ENCODE measurements at places on chromosomes 7 and 10.

DNA sequence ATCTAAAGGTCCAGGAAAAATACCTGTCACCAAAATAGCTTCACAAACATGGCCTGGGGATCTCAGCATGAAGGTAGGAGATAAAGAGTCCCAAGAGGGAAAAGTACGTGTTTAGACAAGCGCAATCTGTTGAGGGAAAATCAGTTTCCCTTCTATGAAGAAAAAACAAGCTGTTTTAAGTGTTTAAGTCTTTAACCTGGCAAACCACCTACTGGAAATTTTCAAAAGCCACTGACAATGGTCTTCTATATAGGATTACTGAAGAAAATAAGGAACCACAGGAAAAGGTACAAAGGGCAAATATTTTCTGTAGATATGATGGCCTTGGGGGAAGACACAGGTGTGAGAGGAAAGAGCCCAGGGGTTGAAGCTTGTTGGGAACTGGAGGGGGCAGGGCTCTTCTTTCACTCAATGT, 21.2 kb downstream of the ALDH18A1 start:
- DNase-seq, result no peak

DNA sequence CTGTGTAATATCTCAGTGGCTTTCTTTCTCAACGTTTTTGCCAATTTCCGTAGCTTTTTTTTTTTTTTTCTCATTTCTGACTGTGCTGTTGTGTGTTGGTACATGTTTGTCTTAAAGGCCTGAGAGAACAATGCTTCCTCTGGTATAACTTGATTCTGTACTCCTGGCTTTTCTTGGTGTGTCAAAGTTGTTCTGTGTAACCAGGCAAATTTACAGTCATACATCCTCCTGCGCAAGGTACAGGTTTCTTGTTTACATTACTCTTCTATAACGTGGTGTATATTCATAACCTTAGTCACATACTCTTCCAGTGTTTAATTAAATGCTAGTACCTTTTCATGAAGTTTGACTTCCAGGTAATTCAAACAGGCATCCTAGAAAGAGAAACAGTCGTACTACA, 8.3 kb upstream of the ARHGAP12 start:
- peak; percentile 58 for DNase-seq

GRCh38 chr7:134060874-134061273, 66.3 kb upstream of the LRGUK start:
- DNase-seq, result no peak

DNA sequence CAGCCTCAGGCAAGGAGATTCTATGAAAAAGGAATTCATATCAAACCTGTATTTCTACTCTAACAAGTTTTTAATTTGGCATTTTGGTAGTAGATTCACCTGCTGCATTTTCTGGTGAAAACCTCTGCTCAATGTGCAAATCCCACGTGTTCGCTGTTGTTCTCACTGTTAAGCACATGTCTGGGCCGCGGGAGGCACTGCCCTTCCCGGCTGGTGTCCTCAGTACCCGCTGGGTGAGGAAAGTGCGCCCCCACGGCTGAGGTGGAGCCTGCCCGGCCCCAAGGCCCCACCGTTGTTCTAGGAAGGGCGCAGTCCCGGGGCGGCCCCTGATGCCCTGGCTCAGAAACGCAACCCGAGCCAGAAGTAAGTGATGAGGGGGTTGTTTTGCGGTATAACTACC, 193.4 kb upstream of the VWC2 start:
- no peak for DNase-seq

- no peak for DNase-seq
Measured at GRCh38 chr10:18179891-18180290, 39.7 kb downstream of the CACNB2 start.

- DNase-seq, result no peak
Measured at GRCh38 chr7:155285423-155285822, 12.3 kb upstream of the INSIG1 start.

DNA sequence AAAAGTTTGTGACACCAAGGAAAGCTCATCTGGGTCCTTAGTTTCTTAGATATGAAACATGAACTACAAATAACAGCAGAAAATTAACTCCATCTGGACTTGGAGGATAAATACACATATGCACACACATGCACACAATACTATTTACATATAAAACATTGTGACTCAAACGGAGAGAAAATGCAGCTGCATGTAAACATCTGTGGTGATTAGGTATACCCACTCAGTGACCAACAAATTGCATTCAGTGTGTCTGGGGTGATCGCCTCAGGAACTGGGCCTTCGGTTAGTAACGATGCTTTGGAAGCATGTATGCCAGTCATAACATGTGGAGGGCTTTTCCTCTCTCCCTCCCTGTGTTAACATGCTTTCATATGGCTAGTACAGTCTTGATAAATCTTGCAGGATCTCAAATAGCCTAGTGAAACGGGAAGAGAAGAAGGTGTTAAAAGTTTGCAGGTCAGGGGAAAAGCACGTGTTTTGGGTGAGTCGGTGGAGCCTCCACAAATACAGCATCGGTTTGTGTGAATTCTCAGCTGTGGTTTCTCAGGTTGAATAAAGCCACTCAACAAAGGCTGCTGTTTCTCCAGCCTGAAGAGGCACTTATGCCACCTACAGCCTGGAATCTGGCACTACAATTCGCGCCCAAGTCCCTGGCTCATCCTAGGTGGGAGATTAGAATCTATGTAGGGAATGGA, 8.7 kb upstream of the GLRX3 start:
- DNase-seq, result peak; percentile 62

DNA sequence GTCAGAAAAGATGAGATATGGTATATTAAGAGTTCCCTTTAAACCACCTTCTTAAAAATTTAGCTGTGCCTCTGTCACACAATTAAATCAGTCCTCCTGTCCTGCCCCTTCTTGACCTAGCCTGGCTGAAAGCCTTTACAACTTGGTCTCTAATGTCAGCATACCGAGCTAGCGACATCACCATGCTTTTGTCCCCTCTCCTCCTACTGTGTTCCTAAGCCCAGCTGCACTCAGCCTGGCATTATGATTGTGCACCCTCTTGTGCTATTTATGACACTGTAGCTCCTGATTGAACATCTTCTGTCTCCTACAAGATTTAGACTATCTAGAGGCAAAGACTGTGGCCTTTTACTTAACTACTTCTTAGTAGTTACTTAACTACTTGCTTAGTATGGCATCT, 29.2 kb downstream of the TDRD1 start:
- DNase-seq, result no peak

DNA sequence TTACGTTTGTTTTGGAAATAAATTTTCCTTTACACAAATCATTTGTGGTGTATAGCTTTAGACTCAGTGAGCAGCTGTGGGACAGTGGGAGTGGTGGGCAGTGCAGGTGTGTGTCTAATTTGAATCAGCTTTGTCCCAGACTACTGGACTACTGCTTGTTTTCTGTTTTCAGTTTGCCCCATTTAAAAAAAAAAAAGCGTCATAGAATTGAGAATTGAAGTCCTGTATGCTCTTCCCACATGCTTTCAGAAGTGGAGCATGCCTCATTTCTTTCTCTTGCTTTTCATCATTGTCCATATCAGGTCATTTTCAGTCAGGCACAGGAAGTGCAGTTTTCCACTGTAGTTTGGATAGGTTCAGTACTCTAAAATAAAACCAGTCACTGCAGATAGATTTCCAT, 66.1 kb downstream of the SHH start:
- no peak for DNase-seq

DNA sequence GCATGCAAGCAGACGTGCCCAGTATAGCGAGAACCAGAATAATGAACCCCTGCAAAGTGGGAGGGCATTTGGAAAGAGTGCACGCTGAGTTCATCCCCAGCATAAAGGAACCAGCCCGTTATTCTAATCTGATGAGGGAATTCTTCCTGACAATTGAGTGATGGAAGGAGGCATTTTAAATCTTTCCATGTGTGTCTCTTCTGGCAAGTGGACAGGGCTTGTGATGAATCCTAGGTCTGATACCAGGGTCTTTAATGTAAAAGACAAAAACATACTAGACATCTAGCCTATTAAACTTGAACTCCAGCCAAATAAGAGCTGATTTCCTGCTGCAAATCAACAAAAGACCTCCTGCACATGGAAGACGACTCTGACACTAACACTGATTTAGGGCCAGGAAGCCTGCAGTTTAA, 301.2 kb downstream of the DPP6 start:
- DNase-seq, result no peak

GRCh38 chr10:73060738-73061635, 35.7 kb downstream of the P4HA1 start:
- DNase-seq, result peak; percentile 46

DNA sequence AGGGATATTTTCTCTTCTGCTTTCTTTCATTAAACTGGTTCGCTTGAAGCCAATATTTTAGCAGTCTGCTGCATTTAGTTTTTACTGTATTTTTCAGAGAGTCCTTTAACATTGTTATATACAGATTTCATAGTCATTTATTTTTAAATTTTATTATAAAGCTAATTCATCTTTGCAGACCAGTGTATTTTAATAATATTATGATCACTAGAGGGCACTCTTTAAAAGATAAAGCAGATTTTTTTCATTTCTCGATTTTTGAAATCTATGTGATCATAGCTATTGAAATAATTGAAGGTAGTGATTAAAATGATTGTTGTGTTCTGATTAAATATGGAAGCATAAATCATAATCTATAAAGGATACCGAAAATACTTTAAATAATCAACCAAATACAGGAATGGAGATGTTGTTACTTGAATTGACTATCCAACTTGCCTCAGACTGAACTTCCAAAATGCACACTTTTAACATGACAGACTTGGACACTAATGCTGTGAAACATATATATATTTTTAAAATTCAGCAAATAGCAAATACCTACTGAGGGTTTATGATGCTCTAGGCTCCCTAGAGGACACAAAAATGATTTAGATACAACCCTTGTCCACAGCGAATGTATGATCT, 35.2 kb downstream of the ST7 start:
- no peak for DNase-seq

DNA sequence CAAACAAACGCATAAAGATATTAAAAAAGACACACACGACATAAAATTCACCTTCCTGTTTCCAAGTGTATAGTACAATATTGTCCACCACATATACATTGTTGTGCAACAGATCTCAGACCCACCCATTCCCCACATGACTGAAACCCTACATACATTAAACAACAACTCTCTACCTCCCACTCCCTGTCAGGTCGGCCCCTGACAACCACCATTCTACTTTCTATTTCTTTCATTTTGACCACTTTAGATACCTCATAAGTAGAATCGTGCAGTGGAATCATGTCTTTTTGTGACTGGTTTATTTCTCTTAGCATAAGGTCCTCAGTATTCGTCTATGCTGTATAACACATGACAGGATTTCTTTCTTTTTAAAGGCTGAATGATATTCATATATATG, 320.5 kb downstream of the BBS9 start:
- no peak for DNase-seq

- DNase-seq, result no peak
Measured at GRCh38 chr10:78995987-78996791, 72.6 kb upstream of the ZMIZ1 start.

DNA sequence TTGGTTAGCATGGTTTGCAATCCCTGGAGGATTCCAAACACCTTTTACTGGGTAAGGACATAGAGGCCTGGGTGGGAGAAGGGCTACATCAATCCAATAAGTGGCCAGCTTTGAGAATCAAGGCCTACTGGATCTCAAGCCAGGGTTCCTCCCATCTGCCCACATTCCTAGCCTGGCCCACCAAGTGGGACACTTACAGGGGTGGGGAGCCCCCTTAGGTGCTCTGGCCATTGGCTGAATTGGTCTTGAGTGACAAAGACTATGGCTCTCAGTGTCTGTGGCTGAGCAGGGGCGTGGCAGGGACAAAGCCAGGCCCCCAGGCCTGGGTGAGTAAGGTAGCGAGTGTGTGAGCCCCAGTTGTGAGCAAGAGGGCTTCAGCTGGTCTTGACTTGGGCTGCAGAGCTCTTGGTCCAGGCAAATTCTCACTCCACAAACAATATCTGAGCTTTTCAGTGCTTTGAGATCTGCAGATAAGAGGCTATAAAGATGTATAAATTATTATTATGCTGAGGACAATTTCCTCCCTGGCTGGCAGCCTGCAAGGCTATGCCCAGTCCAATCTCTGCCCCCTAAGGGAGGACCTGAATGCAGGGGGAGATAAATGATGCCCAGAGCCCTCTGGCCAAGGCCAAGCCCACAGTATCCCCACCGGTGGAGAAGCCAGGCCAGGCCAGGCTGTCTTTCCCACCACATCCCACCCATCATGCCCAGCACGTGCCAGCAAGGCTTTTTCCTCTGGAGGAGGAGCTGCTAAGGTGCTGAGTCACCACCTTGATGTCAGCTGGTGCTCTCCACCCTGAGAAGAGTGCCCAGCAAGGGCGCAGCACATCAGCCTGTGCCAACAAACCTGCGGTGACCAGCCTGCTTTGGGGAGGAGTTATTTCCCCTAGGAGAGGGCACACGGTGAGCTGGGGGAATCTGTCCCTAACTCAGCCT, 80.7 kb upstream of the DUSP5 start:
- peak; percentile 66 for DNase-seq

- DNase-seq, result peak; percentile 23
Measured at GRCh38 chr10:36779238-36779846, 346.1 kb upstream of the ANKRD30A start.

GRCh38 chr7:25359471-25360059, 131.3 kb upstream of the NPVF start:
- DNase-seq, result no peak

- peak; percentile 76 for DNase-seq
Measured at GRCh38 chr10:114624951-114625780, 32.9 kb downstream of the ABLIM1 start.

DNA sequence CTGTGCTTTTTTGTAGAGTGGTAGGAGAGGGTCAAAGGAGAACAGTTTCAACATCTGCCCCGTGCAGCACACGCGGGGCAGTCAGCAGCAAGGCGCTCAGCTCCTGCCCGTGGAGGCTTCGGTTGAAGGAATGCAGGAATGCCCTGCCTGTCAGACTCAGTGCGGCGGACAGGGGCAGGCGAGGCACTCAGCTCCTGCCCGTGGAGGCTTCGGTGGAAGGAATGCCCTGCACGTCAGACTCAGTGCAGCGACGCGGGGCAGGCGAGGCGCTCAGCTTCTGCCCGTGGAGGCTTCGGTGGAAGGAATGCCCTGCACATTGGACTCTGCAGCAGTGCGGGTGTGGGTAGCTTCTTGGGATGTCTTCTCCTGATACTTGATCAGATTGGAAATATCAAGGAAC, 37.0 kb downstream of the PPP2R2D start:
- no peak for DNase-seq

DNA sequence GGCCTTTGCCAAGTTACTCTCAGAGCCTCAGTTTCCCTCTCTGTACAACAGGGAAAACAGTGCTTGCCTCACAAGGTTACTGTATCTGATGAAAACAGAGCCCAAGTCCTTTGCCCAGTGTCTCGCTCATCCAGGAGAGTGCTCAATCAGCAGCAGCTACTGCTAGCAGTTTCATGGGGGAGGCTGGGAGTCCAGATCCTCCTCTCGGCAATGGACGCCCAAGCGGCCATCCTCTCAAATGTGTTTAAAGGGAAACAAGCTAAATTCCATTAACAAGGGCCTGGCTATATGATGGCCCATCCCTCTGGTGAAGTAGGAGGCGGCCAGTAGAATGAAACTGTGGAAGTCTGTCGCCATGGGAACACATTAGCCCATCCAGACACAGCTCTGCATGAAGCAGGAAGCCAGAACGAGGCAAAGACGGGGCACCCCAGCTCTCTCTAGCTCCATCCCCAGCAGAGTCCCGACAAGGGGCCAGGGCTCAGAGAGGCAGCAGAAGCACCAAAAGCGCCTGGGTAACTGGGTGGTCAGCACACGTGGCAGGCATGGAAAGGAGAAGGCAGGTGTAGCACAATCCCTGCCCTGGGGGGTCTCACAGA, 35.2 kb downstream of the FAM53B start:
- no peak for DNase-seq

All from LoVo (cell line).